ENCODE measurements at places on chromosomes 1 and 21.

DNA sequence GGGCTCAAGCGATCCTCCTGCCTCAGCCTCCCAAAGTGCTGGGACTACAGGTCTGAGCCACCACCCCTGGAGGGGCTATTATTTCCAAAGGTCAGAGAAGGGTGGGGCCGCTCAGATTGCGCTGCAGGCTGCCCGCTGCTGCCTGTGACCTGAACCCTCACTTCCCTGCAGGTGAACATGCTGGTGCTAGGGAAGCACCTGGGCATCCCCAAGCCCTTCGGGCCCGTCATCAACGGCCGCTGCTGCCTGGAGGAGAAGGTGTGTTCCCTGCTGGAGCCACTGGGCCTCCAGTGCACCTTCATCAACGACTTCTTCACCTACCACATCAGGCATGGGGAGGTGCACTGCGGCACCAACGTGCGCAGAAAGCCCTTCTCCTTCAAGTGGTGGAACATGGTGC lies 8.6 kb upstream of the PADI6 start:
- no peak for DNase-seq

DNA sequence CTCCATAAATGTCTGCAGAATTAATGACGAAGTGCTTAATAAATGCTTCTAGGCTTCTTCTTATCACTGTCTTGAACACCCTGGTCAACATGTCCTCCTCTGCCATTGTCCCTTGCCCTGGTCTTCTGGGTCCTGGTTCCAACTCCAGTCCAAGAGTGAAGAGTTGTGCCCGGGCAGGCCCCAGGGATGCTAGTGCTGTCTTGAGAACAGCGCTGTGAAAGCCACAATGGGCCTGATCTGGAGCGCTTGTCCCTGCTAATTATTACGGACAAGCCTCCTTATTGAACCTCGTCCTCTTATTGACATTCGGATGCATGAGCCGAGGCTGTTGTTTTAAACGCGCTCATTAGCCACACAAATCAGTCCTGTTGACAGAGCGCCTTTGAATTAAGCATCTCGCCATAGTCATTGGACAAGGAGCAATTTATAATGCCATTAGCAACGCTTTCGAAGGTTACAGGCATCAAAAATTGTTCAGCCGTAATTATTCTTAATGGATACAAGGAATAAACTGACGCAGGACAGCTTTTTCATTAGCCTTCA lies 211.6 kb upstream of the POU3F1 start:
- DNase-seq = no peak

DNA sequence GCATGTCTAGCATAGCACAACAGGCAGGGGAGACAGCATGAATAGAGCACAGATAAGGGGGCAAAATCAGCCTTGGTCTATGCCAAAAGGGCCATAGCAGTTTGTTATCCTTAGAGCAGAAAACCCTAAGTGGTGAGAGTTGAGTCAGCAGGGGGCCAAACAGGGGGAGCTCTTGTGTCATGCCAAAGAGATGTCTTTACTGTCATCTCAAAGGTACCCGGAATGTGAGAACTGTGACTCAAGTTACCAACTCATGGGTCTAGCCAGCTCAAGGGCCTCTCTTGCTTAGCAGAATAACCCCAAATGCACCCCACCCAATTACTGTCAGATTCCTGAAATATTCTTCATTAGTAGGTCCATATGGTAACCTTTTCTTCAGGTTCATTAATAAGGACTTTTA lies 45.9 kb upstream of the NRDC start:
- no peak for DNase-seq

GRCh38 chr1:225987491-225988316 lies 11.4 kb downstream of the SDE2 start:
- DNase-seq = no peak

- no peak for DNase-seq
These were observed 14.3 kb upstream of the FOXE3 start for GRCh38 chr1:47401761-47402160.
